ENCODE measurements at places on chromosomes 12 and 14.

DNA sequence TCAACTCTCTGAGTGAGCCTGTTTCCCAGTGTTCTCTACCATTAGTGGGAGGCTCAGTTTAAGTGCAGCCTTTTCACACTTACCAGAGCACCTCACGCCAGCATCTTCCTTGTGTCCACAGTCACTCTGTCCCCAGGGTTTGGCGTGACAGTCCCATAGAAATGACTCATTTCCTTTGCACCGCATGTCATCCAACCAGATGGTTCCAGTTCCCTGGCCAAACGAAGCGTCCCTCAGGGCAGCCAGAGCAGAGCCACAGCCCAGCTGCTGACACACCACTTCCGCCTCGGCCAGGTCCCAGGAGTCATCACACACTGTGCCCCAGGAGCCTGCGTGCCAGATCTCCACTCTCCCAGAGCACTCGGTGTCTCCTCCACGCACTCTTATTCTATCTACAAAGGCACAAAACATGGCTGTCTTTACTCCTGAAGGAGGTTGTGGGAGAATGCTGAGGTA is 65.4 kb downstream of the ACSM4 start:
- DNase-seq: no peak

GRCh38 chr14:102255401-102256190 is 49.4 kb downstream of the MOK start:
- no peak for DNase-seq

GRCh38 chr12:52857500-52857899 is 8.7 kb upstream of the KRT78 start:
- DNase-seq: no peak

- DNase-seq: no peak
These were observed 112.6 kb downstream of the ADGRD1 start for GRCh38 chr12:131066207-131066885.

DNA sequence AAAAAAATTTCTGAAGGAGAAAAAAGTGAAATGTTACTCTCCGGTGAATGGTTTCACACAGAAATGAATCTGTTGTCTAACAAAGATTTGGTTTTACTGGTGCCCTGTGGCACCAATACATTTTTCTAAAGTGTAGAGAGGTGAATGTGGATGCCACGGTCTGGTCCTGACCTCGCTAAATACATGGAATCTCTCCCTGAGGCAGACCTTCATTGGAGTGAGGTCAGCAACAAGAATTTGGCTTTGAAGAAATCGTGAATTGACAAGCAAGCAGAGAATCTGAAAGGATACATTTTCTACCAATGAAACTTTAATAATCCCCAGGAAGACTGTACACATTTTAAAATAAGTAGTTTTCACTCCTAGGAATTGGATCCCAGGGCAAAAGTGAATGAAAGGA is 81.2 kb upstream of the OTOGL start:
- no peak for DNase-seq

- DNase-seq: no peak
These were observed 193.0 kb downstream of the SYT1 start for GRCh38 chr12:79057540-79057939.

DNA sequence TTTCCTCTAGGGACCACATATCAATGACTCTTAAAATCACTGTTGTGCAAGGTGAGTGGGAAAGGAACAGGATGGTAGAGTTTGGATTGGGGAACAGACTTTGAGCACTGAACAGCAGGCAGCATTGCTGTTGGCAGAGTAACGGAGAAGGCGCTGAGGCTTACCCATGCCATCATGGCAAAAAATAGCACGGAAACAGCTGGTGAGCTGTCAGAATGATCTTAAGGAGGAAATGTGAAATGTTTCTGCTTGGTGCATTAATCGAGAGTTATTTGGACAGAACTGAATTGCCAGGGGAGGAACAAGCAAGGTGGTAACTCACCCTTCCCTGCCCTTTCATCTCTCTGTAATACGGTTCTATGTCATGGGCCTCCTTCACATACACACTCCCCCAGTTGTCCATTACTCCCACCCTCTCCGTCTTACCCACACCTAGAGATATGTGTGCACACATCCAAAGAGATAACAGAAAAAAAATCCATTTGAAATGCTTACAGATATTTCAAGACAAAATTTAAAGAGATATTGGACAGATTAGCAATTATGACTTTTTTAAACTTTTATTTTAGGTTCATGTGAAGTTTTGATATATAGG is 572.5 kb downstream of the DIO2 start:
- no peak for DNase-seq

DNA sequence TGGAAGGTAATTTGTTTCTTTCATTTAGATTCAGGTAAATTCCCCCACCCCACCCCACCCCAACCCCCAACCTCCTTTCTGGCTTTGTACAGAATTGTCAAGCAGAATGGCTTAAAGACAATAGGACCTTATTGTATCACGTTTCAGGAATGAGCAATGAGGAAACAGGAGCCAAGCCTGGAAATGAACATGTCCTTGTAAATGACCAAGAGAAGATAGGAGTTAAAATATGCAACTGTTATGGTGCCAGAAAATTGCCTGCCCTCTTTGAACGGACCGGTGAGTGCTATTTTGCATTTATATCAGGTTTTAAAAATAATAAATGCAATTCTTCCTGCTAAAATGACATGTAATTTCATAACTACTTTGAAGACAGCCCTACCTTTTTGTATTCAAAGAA is 141.6 kb upstream of the PELI2 start:
- DNase-seq: no peak

DNA sequence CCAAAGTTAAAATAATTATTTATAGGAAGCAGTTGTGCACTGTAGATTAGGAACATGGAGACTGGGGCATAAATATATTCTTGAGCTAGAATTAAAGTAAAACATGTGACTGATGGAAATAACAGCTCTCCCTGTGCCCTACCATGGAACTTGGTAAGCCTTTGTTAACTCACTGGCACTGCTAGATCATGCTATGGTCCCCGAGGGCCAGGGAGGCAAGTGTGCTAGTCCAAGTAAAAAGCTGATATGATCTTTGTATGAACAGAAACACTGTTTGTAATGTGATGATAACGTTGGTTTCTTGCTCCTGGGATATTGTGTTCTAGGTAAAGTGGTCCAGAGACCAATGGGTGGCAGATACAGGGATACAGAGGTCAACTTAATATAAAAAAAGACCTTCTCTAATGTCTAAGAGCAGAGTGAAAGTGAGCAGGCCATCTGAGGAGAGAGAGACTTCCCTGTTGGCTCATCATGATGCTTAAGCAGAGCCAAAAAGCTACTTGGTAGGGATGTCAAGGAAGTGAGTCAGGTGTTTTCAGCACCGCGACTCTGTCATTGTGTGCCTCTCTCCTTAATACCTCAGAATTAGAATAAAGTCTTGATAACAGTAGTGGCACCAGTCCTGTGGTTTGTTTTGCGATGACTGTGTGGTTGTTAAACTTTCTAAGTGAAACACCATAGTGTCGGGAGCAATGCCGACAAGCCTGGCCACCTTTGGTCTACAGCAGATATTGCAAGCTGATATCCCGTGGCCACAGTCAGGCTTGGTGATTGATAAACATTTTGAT is 27.6 kb downstream of the BICD1 start:
- DNase-seq: no peak

GRCh38 chr12:121299662-121300061 is 3.2 kb upstream of the CAMKK2 start:
- no peak for DNase-seq

DNA sequence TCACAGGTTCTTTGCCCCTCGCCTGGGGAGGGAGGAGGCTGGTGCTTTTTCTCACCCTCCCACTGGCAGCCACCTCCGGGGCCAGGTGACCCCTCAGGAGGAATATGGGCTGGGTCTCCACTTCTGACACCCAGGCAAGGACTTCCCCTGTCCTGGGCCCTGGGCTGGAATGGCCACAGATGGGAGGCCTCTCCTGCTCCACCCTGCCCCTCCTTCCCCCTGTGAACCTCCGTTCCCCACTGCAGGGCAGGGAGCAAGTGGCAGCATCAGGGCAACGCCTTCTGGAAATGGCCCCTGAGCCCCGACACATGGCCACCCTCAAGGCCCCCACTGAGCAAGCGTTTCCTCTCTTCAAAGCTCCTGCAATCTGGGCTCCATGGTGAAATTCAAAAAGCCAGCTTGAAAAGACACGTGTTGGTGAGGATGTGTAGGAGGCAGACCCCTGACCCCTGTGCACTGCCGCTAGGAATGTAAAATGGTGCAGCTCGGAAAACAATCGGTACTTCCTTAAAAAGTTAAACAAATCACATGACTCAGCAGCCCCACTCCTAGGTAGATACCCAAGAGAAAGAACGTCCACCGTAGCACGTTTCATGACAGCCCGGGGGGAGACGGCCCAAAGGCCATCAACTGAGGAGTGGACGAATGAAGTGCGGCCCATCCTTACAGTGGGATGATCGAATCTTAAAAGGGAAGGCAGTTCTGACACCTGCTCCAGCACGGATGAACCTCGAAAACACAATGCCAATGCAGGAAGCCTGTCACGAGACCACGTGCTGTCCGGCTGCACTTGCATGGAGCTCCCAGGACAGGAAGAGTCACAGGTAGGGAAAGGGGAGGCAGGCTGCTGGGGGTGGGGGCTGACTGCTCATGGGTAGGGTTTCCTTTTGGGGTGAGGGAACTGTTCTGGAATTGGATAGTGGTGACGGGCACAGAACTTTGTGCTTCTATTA is 11.5 kb downstream of the XRCC3 start:
- no peak for DNase-seq

- no peak for DNase-seq
These were observed 11.3 kb downstream of the CFAP54 start for GRCh38 chr12:96500693-96501092.

DNA sequence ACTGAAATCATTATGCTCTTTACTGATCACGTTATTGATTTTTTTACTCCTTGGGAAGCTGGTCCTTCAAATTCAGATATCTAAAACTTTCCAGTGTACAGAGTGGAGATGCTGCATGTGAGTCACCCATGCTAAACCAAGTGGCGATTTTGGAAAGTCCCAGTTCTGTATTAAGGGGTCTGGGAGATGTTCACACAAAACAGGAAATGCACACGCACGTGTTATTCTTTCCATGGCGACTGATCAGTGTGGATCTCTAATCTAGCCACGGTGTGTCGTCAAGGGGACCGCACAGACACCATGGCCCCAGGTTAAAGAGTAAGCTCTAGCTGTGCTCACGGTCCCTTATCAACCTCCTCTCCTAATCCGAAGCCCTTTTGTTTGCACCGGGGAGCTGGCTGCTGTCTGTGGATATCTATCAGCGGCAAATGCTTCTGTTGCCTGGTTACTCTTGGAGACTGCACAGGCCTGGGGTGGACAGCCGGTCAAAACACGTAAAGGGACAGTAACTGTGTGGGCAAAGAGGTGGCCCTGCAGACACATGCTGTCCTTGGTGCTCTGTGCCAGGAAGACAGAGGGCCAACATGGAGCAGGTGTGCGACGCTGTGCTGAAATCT is 96.6 kb downstream of the RIMBP2 start:
- no peak for DNase-seq

DNA sequence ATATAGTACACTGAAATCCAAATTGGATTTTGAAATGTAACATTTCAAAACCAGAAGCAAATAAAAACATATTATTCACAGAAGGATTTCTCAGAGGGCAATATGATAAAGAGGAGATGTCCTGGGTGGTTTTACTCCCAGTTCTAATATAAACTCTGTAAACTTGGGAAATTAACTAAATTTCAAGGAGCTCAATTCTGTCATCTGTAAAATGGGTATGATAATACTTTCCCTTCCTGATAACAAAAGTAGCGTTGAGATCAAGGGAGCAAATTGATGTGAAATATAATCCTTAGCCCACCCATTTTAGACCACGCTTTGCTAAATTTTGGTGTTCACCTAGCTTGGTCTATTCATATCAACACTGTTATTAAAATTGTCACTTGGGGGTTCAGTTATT is 192.5 kb upstream of the BTG1 start:
- DNase-seq: no peak

DNA sequence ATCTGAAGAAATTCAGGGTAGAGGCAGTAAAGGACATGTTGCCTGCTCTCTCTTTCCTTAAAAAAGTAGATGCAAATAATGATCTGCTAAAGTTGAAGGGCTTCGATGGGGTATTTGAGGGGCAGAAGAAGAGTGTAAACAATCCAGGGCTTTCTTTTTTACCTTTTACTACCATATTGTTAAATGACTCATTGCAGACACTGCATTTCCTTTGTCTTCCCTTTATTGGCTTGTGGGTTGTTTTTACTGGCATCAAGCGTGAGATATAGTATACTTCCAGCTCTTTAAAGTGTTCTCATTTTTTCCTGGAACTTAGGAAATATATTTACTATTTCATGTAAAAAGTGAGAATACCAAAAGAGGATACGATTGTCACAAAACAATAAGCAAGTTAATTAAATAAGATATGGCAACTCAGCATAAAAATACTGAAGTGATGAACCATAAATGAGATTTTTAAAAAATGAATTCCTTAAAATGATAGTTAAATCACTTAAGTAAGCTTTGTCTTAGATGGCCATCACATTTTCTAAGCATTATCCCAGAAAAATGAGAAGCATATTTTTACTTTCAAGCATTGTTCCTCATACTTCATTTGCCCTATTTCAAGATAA is 72.3 kb upstream of the KRAS start:
- DNase-seq: no peak

GRCh38 chr12:62522984-62523383 is 56.4 kb downstream of the MON2 start:
- no peak for DNase-seq

DNA sequence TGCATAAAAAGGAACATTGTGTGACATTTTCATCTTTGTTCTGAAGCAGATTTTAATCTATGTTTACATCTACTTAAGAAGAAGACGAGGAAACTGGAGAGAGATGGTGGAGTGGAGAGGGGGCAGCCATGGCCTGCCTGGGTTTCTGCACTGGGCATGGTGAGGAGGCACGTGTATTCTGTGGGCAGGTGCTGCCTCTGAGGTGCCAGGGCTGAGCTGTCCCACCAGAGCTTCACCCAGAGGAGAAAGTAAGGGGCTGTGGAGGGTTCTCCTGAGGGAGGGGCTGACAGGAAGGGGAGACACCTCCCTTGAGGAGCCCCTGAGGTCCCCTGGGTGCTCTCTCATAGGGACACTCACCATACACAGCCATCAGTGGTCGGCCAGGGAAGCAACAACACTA is 372.4 kb upstream of the OR4E1 start:
- DNase-seq: no peak

DNA sequence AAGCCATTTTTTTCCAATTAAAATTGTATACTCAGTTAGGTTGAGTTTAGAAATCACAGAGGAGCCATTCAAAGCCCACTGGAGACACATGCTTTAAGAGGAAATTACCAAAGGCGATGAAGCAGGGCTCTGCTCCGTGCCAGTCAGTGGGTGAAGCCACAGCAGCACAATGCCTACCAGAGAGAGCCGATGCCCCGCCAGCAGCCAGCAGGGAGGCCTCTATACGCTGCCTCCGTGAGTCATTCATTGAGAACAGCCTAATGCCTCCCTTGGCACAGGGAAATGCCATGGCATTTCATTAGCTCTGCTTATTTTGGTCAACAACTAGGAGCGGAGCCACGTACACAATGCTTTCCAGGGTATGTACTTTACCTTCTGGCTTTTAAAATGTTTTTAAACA is 197.8 kb upstream of the FRMD6 start:
- DNase-seq: no peak

GRCh38 chr12:122893208-122894153 is 2.4 kb downstream of the VPS37B start:
- DNase-seq: no peak
